Fibroblast of villous mesenchyme (primary cell): ENCODE measurements at places on chromosomes 11 and 22.

- no peak for DNase-seq
These were observed 113.5 kb downstream of the GUCY1A2 start for GRCh38 chr11:106904826-106905225.

GRCh38 chr11:117095284-117096161, 2.7 kb downstream of the SIK3 start:
- DNase-seq = peak; percentile 93

- no peak for DNase-seq
These were observed 331.5 kb downstream of the KCNA4 start for GRCh38 chr11:29685361-29685760.

- no peak for DNase-seq
These were observed at the start of gene TMEM225 for GRCh38 chr11:123885570-123885969. TMEM225 (minus strand) TSS chr11:123885670; CDS start chr11:123885425, 245 bp downstream.

DNA sequence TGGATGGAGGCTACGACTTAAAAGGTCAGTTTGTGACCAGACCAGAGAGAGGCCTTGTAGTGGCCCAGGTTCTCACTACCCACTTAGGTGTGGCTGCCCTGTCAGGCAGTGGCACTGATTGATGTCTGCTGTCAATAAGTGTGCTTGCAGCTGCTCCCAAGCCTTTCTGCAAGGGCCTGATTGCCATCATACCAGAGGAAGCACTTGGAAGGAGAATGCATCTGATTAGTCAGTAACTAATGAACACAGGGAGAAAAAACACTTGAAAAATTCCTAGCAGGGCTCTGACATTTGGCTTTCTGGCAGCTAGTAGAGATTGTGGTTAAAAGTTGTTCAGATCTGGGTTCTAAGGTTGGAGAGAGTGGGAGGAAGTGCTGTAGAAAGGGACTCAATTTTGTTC, 107.5 kb downstream of the NAV2 start:
- DNase-seq = no peak

DNA sequence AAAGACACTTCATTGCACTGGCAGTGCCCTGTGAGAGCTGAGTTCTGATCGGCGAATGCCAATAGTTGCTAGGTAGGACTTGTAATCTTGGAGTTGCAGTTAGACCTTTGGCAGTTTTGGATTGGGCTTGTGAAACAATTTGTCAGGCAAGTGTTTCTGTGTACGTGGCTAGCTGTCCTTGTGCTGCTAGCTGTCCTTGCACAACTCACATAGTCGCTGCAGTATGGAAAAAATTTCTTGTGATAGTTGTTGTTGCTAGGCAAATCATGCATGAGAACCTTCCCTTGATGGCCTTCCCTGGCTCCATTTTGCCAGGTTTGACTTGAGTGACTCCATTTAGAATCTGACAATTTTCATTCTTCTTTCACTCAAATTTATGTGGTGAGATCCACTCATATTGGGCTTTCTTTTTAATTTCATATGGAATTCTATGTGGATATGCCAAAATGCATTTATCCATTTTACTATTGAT, 140.7 kb downstream of the APIP start:
- DNase-seq = no peak

- peak; percentile 45 for DNase-seq
These were observed at the start of gene MCAM for GRCh38 chr11:119316729-119317591. MCAM (minus strand) TSS chr11:119317130; CDS start chr11:119317101, 29 bp downstream.

DNA sequence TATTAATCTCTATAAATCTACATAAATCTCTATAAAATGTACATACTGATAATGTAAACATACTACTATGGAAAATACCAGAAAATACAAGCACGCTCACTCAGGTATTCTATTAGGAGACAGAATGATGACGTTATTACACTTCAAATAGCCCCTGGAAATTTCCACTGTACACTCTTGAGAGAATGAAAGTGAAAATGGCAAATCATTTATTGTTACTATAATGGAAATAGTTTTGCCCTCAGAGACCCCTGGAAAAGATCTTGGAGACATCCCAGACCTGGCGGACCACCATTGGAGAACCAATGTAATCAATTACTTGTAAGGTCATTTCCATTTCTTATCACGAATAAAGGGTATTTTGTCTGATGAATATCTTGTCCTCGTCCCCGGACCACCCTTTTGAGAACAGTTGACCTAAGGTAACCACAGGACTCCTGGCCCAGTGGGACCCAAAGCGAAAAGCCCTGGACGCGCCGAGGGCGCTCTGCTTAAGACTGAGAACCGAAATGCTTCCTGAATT, 509 bp upstream of the PRRG4 start:
- DNase-seq = peak; percentile 38

DNA sequence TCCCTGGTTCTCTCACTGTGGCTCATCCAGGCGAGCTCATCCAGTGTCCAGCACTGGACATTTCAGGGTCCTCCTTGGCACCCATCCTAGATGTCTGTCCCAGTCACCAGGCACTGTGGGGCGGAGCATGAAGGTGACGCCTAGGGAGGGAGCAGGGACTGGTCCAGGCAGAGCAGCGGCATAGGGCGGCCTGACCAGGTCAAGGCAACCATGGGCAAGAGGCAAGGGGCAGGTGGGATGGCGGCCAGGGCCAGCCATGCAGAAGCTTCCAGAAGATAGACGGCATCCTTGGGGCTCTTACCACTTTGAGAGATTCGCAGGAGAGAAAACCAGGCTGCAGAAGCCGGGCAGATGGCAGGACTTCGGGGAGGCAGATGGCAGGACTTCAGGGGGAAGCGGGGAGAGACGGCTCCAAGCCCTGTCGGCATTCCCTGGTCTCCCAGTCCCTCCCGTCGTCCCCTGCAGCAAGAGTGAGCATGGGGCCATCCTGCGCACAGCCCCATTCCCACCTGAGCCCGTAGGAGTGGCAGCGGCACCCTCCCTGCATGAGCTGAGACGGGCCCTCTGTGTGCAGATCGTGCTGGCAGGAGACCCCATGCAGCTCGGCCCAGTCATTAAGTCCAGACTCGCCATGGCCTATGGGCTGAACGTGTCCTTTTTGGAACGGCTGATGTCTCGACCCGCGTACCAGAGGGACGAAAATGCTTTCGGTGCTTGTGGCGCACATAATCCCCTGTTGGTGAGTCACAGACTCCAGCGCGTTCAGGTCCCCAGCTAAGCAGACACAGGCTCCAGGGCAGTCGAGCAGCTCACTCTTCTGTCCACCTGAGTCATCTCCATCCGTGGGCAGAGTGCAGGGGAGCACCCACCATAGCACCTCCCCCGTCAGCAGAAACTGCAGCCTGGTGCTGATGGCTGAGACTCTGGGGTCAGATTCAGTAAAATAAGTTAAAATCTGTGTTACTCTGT, 20.1 kb upstream of the PANX2 start:
- no peak for DNase-seq
